ENCODE measurements at places on chromosomes 1 and 21.
A peak's percentile ranks its signal among the peaks of the same experiment; 100 is the strongest.

DNA sequence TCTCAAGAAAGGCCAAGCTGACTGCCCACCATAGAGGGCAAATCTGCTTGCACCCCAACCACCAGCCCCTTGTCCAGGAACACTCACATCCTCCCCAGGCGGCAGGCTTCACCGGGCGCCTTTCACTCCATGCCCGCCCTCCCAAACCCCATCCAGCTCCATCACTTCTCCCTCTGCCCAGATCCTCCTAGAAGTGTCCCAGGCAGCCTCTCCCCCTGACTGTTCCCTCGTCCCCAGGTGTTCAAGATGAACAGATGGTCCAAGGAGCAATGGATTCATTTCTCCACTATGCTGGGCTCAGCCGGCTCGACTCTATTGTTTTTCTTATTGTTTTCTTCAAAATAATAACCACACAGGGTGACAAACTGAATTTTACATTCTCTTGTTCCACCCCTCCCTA lies 22.1 kb downstream of the S100A6 start:
- DNase-seq: no peak

- peak; percentile 49 for DNase-seq
Observed at GRCh38 chr21:44800971-44801467, 601 bp downstream of the UBE2G2 start.

GRCh38 chr1:101217148-101217547 lies 19.7 kb upstream of the S1PR1 start:
- no peak for DNase-seq

DNA sequence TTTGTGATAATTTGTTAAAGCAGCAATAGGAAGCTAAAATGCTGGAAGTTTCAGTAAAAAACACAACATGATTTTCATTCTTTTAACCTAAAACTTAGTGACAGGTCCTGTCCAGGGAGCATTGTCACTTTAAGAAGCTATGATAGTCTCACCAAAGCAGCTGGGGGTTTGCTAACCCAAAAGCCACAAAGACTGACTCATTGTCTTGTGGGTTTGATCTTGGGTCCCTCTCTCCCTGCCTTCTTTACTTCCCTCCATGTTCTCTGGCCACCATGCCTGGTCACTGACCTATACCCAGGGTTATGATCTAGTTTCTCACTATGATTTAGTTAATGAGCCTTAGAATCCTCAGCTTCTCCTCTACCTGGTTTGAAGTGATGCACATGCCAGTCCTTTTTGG lies 213.5 kb upstream of the PTGFR start:
- DNase-seq: no peak

GRCh38 chr1:8358897-8359616 lies 41.1 kb downstream of the SLC45A1 start:
- DNase-seq: no peak

- no peak for DNase-seq
Observed at GRCh38 chr1:243394601-243395464, 139.0 kb downstream of the SDCCAG8 start.
